ENCODE measurements at places on chromosomes 4 and X.

DNA sequence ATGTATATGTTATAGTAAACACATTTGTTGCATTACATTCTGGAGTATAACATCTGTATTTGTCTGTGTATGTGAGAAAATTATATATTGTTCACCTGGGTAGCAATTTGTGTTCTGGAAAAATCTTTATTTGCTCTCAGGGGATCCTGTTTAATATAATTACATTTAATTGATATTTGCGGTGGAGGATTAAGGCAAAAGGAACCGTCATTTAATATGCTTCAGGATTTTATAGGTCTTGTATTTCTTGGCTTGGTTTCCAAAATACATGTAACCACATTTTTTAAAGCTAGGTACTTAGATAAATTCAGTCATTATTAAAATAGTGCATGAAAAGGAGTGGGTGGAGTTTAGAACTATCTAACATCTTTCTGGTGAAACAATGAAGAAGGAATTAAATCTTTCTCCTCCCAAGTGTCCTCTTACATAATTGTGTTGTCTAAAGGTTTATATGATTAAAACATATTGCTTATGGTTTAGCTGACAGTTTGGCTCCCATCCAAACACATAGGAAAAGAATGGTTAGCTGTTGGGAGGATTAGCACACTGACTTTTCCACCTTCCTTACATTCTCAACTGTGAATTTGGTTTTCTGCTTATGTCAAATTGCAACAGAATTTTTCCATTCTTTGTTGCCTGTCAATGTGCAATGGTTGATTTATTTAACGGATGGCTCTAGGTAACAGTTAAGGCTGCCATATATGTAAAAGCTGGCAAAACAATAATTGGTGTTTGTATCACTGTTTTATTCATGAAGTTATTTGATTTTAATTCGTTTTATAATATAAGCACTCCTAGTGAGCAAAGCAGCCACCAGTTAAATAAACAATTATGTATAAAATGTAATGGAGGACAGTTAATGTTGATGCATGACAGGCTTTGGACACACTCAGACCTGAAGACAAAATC lies 250.8 kb upstream of the SFRP2 start:
- no peaks in the 10 kb centered on the region for H3K4me1 ChIP-seq
- no peak for DNase-seq
- H3K27ac ChIP-seq = no peak overlapping the region

GRCh38 chr4:81541161-81541945 lies 69.6 kb upstream of the RASGEF1B start:
- H3K27me3 ChIP-seq = no peaks in the 10 kb centered on the region
- no peak overlapping the region for H3K27ac ChIP-seq
- H3K4me3 ChIP-seq = no peak overlapping the region
- H3K36me3 ChIP-seq = no peaks in the 10 kb centered on the region
- no peak for DNase-seq

GRCh38 chrX:149060921-149061320 lies 444.2 kb downstream of the IDS start:
- no peak overlapping the region for H3K27ac ChIP-seq
- no peak overlapping the region for H3K4me3 ChIP-seq
- peak; percentile 36 for DNase-seq
- no peaks in the 10 kb centered on the region for H3K4me1 ChIP-seq

GRCh38 chr4:3201718-3202702 lies 46.9 kb upstream of the MSANTD1 start:
- DNase-seq = peak; percentile 74
- H3K4me1 ChIP-seq = peaks cover 7% of the 10 kb centered on the region
- no peaks in the 10 kb centered on the region for H3K27me3 ChIP-seq
- H3K4me3 ChIP-seq = no peak overlapping the region

- H3K4me1 ChIP-seq = peaks cover 2% of the 10 kb centered on the region
- no peak for DNase-seq
- no peak overlapping the region for H3K4me3 ChIP-seq
- H3K36me3 ChIP-seq = no peaks in the 10 kb centered on the region
Measured at GRCh38 chr4:5024673-5025072, 5.4 kb upstream of the CYTL1 start.

DNA sequence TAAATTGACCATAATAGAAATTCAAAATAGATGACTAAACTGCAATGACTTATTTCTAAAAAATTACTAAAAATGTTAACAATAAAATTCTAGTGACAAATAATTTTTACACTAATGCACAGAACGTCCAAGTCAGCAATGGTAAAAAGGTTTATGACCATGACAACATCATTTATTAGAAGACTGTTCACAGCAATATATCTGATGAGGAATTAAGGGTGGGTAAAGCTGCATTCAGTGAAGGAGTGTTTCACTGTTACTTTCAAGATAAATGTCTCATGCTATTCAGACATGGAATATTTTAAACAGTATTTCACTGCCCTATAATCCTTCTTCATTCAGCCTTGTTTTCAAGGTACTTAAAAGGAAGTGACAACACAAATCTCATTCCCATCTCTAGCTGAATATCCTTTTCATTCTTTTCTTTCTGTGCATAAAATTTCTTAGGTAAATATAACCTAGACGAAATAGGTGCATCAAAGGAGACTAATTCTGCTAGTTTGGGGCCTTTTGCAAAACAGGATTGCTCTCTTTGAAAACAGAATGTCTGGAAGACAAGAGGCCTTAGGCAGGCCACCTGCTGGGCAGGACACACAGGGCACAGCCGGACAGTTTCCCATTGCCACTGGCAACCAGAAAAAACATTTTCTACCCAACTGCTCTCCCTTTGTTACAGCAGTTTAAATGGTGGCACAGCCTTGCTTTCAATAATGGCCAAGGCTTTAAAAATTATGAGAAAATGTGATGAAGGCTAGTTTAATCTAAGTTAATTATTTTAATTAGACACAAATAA lies 600.3 kb downstream of the SPRY1 start:
- no peak for DNase-seq
- no peak overlapping the region for H3K27ac ChIP-seq
- no peak overlapping the region for H3K4me3 ChIP-seq
- no peaks in the 10 kb centered on the region for H3K36me3 ChIP-seq
- H3K4me1 ChIP-seq = peaks cover 6% of the 10 kb centered on the region

DNA sequence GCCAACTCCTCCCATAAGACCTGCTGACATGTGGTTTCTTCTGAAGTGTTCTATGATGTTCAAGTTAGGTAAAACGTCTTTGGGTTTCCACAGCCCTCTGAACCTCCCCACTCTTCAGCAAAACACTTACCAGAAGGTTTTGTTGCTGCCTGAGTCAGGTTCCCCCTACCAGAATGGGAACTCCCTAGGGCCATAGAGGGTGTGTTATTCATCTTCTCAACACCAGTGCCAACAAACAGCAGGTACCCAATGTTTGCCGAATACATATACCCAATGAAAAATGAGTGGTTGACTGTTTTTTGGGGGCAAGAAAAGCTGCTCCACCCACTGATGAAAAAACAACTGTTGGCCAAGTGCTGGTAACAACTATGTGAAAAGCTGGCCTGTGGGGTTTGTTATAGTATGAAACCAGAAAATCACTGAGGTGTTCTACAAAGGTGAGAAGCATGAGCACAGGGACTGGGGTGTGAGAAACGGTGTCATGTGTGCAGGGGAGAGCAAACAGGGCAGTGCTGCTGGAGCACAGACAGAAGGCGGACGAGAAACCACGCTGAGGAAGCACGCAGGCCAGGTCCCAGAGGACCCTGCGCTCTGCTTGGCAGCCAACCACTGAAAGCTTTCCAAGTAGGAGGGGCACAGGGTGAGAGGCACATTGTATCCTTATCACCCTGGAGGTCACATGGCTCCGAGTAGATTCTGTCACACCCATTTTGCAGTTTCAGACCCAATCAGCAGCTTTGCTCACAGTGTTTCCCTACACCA lies 28.8 kb downstream of the ATP8A1 start:
- no peak for DNase-seq
- no peaks in the 10 kb centered on the region for H3K27me3 ChIP-seq
- H3K27ac ChIP-seq = no peak overlapping the region
- no peak overlapping the region for H3K4me3 ChIP-seq
- no peaks in the 10 kb centered on the region for H3K36me3 ChIP-seq

DNA sequence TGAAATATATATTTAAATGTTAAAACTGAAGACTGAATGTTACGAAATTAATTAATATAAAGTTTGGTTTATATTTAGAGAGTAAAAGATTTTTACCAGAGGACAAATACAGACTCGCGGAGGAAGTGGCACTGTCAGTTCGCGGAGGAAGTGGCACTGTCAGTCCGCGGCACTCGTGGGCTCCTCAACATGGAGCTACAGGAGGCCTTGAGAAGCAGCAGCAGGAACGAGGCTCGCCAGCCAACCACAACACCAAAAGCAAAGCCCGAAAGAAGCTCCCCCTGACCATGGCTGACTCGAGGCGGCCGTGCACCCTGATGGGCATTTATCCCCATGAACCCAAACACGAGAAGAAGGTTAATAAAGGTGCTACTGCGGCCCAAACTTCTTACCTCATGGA lies 125.3 kb upstream of the PABPC4L start:
- no peak for DNase-seq
- H3K4me1 ChIP-seq = no peaks in the 10 kb centered on the region
- H3K27ac ChIP-seq = no peak overlapping the region
- H3K4me3 ChIP-seq = no peak overlapping the region
- H3K36me3 ChIP-seq = no peaks in the 10 kb centered on the region
- H3K27me3 ChIP-seq = no peaks in the 10 kb centered on the region

- DNase-seq = peak; percentile 76
- no peaks in the 10 kb centered on the region for H3K36me3 ChIP-seq
- H3K27ac ChIP-seq = no peak overlapping the region
- peaks cover 3% of the 10 kb centered on the region for H3K4me1 ChIP-seq
Measured at GRCh38 chr4:173214661-173215060, 46.0 kb downstream of the GALNT7 start.

DNA sequence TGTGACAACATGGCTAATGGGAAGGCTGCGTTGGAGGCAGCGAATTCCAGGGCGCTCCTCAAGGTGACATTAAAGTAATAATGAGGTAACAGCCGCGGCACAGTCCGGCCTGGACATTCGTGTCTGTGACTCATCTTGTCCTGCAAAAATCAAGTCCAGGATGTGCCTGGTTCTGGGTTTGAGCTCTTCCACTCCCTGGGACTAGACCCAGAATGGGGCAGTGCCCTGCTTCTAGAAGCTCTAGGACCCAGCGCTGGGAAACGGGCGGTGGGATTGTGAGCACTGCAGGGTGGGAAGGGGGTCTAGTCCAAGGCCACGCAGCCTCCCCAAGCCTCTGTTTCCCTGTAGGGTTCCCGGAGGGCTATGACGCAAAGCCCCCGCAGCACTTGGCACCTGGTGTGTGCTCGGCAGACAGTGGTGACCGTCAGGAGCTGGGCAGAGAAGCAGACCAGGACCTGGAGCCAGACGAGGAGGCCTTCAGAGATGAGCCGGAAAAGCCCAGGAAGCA lies 34.9 kb downstream of the HMX1 start:
- no peak overlapping the region for H3K4me3 ChIP-seq
- DNase-seq = no peak
- no peaks in the 10 kb centered on the region for H3K4me1 ChIP-seq
- H3K27me3 ChIP-seq = no peaks in the 10 kb centered on the region
- no peaks in the 10 kb centered on the region for H3K36me3 ChIP-seq

GRCh38 chrX:19172741-19173140 lies 50.5 kb upstream of the ADGRG2 start:
- no peaks in the 10 kb centered on the region for H3K4me1 ChIP-seq
- H3K4me3 ChIP-seq = no peak overlapping the region
- no peaks in the 10 kb centered on the region for H3K36me3 ChIP-seq
- DNase-seq = no peak

- DNase-seq = no peak
- no peaks in the 10 kb centered on the region for H3K27me3 ChIP-seq
- H3K4me1 ChIP-seq = no peaks in the 10 kb centered on the region
- no peak overlapping the region for H3K27ac ChIP-seq
- H3K4me3 ChIP-seq = no peak overlapping the region
- no peaks in the 10 kb centered on the region for H3K36me3 ChIP-seq
Measured at GRCh38 chrX:46693149-46693548, 65.8 kb downstream of the SLC9A7 start.

DNA sequence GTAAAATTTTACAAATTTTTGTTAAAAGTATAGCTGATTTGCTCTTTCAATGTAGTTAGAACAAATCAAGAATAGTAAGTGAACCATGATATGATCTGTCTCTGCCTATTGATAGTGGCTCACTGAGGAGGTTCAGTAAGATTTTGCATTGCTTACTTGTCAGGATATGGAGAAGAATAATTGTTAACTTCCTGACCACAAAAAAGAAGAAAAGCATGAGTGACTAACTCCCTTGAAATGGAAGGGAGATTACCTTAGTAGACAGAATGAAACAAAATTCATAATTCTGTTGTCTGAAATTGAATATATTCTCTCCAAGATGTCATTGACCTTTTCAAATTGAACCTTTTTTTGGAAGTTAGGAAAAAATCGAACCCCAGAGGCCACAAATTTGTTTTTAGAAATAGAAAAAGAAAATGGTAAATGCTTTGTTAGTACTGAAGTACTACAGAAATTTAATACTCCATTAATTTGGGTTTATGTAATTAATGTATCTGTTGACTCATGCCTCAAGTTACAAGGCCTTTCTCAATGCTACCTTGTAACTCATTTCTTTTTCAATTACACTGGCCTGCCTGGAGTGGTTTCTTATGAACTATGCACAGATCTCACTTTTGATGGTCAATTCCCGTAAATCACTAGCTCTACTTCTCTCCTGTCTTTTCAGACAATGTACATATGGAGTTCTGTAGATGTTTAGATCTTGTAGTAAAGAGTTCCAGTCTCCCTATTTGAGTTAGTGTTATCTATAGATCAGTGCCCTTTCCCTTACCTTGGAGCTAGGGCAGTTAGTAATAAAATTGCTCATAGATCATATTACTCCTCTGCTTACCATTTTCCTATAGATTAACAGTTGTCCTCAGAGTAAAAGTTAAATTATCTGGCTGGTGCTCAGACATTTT lies 139.3 kb downstream of the TLL1 start:
- H3K27me3 ChIP-seq = no peaks in the 10 kb centered on the region
- H3K4me3 ChIP-seq = no peak overlapping the region
- DNase-seq = no peak
- no peaks in the 10 kb centered on the region for H3K36me3 ChIP-seq

DNA sequence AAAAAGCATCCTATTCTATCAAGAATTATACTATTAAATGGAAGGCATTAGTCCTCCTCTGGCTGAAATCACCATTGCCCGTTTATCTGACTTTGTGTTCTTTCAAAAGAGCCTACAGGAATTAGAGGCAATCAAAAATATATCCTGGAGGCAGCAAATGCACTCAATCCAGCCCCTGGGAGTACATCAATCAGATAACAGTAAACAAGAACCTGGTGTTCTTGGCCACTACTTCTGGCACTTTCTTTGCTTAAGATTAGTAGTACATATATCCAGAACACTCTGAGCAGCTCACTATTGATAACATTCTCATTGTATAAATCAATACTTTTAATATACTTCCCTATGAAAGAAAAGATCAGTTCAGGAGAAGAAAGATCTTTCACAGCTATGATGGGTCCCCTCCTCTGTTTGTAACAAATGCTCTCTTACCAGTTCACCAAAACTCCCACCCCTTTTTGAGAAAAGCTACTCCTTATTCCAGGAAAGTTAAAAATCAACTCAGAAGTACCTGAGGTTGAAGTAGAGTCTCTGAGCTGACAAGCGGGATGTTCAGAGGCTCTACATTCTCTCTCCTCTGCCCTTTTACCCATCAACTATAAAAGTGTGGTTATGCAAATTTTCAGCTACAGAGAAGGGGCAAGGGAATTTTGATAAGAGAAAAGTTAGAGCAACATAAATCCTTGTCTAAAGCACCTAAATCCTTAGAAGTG lies 176.0 kb downstream of the COX18 start:
- no peak overlapping the region for H3K4me3 ChIP-seq
- H3K4me1 ChIP-seq = no peaks in the 10 kb centered on the region
- no peak for DNase-seq
- no peaks in the 10 kb centered on the region for H3K27me3 ChIP-seq
- no peak overlapping the region for H3K27ac ChIP-seq

- no peak overlapping the region for H3K27ac ChIP-seq
- H3K27me3 ChIP-seq = no peaks in the 10 kb centered on the region
- no peaks in the 10 kb centered on the region for H3K36me3 ChIP-seq
- no peaks in the 10 kb centered on the region for H3K4me1 ChIP-seq
- H3K4me3 ChIP-seq = no peak overlapping the region
- DNase-seq = no peak
Measured at GRCh38 chr4:109294006-109294405, 8.5 kb downstream of the COL25A1 start.
